DMS79 (cell line): ENCODE measurements at places on chromosomes 6 and 20.
A peak's percentile ranks its signal among the peaks of the same experiment; 100 is the strongest.

GRCh38 chr6:45930420-45931040 is 85.1 kb downstream of the CLIC5 start:
- no peak for DNase-seq

DNA sequence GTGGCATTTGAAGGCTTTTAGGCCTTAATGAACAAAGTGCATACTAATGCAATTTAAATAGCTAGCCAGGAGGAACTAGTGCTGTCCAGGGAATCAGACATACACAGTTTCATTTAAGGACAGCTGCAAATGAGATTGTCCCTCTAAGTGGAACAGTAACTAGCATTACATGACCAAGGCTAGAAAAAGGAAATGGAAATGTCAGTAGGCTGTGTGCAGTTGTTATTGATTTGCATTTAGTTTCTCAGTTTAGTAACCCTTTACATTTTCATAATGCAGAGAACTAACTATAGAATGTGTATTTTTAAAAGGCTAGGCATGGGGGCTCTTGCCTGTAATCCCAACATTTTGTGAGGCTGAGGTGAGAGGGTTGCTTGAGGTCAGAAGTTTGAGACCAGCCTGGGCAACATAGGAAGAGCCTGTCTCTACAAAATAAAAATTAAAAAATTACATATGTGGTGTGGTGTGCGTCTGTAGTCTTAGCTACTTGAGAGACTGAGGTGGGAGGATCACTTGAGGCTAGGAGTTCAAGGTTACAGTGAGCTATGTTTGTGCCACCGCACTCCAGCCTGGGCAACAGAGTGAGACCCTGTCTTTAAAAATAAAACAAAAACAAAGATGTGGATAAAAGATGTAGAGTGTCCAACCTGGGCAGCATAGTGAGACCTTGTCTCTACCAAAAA is 468.0 kb downstream of the UTRN start:
- no peak for DNase-seq

DNA sequence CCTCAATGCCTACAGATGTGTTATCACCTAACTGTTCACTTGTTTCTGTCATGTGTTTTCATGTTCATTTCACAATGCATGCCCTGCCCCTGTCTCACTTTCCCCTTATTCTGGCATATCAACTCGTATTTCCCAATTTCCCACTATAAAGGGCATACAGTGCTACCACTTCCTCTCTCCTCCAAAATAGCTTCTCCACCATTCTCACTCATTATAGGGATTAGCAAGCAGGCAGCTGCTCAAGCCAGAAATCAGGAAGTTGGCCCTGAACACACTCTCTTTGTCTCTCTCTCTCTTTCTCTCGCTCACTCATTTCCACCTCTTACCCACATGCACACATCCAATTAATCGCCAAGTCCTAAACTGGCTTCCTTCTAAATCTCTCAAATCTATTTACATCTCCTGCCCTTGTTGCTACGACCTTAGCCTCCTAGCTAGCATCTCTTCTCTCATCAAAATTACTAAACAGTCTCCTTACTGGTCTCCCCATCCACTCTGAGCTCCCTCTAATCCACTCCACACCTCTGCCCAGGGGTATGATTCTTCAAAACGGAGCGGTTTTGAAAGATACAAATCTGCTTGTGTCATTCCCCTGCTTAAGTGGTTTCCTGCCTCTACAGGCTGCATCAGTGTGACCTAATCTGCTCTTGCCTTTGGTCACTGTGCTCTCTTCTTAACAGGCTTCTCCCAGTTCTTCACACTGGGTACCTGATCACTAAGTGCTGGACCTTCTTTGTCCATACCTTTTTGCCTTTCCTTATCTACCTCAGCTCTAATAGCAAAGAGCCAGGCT is 196.2 kb downstream of the BTBD9 start:
- DNase-seq: no peak

- DNase-seq: no peak
Measured at GRCh38 chr20:58008413-58008812, 220.0 kb downstream of the ANKRD60 start.

DNA sequence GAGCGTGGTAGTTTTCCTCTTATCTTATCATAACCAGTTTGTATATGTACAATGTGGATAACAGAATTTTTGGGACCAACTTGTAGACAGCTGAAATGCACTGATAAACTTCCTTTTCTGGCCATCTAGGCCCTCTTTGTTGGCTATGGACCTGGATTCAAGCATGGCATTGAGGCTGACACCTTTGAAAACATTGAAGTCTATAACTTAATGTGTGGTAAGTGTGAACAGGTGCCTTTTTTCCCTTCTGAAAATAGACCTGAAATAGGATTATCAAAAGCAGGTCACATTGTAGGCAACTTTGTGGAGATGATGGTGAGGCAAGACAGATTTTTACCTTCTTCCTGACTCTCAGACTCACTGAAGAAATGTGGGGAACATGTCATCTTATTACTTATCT is 67.8 kb downstream of the ENPP1 start:
- no peak for DNase-seq

- no peak for DNase-seq
Measured at GRCh38 chr6:94597487-94597886, 979.8 kb upstream of the MANEA start.

- DNase-seq: peak; percentile 64
Measured at GRCh38 chr6:63571361-63572043, 778 bp upstream of the LOC128125822 start.

GRCh38 chr6:219019-219570 is 73.2 kb upstream of the DUSP22 start:
- no peak for DNase-seq

DNA sequence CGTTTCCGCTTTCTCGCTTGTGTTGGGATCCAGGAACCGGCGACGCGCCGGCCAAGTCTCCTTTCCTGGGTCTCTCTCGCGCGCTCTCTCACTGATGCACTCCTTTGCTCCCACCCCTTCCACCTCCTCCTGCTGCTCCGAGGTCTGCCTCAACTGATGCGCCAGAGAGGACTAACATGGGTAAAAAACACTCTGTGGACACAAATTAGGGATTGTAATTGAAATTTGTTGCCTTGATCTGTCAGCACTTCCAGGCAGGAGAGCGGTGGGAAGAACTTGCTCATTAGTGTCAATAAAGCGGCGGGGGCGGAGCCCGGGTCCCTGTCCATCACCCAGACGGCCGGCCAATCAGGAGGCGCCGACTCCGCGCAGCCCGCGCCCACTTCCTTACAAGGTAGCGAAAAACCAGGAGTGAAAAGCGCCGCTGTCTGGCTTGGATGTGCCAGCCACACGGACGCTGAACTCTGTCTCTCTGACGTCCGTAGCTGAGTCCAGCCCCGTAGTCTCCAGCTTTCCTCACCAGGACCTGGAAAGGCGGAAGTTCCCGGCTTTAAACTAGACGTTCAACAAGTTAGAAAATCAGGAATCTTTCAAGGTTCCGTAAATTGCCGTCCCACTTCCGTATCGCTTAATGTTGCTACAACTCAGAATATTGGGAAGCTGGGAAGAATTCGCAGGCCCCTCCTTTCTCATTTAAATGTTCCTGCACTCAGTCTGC is at the start of gene TBX18:
TBX18 (minus strand) TSS at position 267 of the 718 bp plus-strand sequence. CDS start 417 bp downstream, outside the sequence.
- no peak for DNase-seq

GRCh38 chr6:134880487-134881190 is 69.3 kb downstream of the ALDH8A1 start:
- no peak for DNase-seq

DNA sequence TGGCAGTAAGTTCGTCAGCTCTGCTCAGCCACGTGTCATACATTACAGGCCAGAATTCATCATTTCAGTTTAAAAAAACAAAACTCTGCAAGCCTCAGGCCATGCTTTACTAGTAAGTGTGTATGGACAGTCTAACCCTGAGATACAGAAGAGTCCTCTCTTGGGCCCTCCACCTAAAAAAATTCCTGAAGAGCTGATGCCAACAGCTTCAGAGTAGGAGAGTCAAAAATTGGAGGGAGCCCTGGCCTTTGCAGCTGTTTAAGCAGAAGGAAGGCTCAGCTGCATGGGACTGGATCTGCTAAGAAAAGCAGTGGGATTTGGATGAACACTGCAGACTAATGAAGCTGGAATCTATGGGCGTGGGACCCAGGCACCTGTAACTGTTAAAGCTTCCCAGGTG is 47.2 kb upstream of the FAM8A1 start:
- no peak for DNase-seq

GRCh38 chr6:54100411-54101006 is 10.7 kb upstream of the MLIP start:
- no peak for DNase-seq

DNA sequence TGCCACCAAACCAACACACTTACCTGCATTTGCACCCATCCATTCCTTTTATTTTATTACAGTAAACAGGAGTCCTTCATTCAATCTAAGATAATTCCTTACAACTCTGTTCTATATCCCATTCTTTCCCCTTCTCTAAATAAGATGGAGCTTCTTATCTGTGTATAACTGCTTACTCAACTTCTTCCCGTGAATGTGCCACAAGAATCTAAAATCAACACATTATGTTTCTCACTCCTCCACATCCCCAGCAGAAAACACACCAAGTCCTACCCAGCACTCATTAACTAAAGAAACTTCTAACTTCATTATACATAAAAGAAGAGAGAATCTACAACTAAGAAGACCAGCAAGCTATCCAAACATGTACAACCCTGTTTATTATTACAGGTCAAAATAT is 141.1 kb downstream of the COL21A1 start:
- no peak for DNase-seq

DNA sequence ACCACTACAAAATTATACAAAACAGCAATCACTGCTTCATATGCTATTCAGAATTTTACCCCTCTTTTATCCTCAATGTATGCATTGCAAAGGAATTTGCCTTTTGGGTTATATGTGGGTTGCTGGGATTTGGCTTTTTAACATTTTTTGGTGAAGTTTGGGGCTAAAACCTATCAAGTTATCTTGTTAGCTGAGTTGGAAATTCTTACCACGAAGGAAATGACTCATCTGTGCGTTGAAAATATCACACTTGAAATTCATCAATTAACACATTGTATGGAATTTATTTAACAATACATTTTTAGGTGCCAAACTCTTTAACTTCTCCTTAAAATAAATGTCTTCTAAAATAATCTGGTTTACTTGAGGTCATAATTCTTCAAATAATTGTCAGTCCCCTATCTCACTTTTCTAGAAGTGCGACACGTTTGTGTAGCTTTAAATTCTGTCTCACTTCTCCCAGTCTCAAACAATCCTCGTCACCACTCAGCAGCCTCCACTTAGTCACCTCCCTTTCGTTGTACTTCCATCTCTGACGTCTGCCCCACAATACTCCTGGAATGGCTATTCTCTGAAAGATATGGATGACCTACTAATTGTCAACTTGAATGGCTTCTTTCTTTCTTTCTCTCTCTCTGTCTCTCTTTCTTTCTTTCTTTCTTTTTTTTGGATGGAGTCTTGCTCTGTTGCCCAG is 88.5 kb downstream of the PHACTR1 start:
- no peak for DNase-seq

GRCh38 chr20:53657732-53658131 is 64.1 kb upstream of the ZNF217 start:
- no peak for DNase-seq

- DNase-seq: peak; percentile 39
Measured at GRCh38 chr6:41445261-41445660, 100.9 kb upstream of the FOXP4 start.

GRCh38 chr6:165015676-165016075 is 293.7 kb downstream of the C6orf118 start:
- no peak for DNase-seq

- DNase-seq: no peak
Measured at GRCh38 chr6:18269253-18269652, 4.9 kb upstream of the DEK start.

- DNase-seq: no peak
Measured at GRCh38 chr6:30194797-30195690, 18.2 kb downstream of the TRIM26 start.

DNA sequence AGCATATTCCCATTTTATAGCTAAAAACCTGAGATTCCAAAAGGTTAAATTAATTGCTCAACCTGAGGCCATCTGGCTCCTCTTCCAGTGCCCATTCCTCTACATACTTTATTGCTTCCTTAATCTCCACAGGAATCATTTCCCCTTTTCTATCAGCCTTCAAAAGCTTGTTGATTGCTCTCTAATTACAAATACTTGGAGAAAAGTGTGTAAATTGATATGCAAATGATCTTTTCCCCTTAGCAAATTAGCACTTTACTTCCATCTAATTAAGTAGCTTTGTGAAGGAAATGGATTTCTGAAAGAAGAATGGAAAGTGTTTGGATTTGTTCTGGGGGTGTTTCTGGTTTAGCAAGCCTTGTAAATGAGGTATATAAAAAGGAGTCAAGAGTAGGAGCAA is 323.3 kb downstream of the GRIK2 start:
- DNase-seq: no peak

- no peak for DNase-seq
Measured at GRCh38 chr6:45434381-45434700, 56.6 kb upstream of the SUPT3H start.

DNA sequence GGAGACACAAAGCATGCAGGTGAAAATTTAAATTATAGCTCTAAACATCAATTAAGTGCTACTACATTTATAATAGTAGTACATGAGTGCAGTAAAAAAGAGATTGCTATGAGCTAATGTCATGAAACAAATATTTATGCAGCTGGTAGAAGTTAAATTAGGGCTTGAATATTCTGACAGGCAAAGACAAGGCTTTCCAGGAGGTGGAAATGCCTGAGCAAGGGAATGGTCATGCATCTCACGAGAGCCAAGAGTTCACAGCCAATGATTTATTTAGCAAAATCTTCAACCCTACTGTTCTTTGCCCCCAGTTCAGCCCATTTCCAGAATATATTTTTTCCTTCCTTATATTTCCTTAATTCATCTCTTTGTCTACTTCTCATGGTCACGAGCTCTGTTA is 128.9 kb downstream of the HIVEP2 start:
- DNase-seq: no peak

DNA sequence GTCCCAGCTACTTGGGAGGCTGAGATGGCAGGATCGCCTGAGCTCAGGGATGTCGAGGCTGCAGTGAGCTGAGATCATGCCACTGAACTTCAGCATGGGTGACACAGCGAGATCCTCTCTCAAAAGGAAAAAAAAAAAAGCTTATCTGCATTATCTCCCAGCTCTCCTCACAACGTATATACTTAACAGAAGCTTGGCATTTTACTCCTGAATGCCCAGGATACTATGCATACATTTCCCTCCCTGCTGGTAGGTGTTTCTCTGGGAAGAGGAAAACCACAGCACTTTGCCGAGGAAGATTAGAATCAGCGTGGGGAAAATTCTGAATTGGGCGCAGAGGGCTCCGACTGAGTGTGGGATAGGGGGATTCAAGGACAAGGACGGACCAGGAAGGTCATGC is 800.6 kb downstream of the DHX35 start:
- DNase-seq: no peak

DNA sequence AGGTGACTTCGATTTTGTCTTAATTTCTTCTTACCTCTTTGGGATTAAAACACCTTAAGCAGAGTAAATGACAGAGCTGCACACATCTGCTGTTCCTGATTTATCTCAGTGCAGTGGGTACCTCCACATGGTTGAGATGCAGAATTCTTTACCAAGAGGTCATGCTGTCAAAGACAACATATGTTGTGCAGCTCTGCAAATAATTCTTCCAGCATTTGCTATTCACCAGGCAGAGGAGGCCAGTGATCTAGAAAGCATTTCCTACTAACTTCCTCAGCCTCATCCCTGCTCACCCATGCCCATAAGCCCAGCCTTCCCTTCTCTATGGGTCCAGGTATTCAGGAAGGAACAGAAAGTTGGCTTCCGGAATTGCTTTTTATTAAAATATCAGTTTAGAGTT is 109.3 kb downstream of the THBS2 start:
- DNase-seq: no peak

- no peak for DNase-seq
Measured at GRCh38 chr20:33567949-33568348, 78.1 kb downstream of the CBFA2T2 start.
